ENCODE measurements at places on chromosomes 3 and 15.

GRCh38 chr15:83077491-83078230 lies 10.6 kb upstream of the BTBD1 start:
- DNase-seq: no peak

DNA sequence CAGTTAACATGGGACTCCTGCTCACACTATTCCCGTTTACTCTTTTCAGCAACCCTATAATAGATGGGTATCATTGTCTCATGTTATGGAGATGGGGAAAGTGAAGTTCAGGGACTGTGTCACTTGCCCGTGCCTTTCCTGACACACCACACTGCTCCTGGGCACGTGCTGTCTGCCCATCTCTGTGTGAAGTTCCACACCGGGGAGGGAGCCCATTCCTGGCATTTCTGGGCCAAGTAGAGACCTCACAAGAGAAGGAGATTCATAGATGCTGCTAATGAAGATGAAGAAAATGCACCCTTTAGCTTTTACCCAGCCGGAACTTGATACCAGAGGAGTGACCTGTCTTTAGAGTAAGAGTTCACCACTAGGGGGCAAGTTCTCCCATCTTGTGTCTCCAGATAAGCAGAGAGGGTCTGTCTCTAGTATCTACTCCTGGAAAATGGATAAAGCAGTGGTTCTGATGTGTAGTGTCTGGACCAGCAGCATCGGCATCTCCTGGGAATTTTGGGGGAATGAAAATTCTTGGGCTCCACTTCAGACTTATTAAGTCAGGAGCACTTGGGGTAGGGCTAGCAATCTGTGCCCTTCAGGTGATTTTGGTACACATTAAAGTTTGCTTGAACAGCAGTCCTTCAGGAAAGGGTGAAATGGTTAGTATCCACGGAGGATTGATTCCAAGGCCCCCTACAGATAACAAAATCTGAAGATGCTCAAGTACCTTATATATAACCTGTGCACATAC lies 2.0 kb upstream of the TOPBP1 start:
- no peak for DNase-seq

- no peak for DNase-seq
Observed at GRCh38 chr3:79367803-79368202, 400.0 kb downstream of the ROBO1 start.

DNA sequence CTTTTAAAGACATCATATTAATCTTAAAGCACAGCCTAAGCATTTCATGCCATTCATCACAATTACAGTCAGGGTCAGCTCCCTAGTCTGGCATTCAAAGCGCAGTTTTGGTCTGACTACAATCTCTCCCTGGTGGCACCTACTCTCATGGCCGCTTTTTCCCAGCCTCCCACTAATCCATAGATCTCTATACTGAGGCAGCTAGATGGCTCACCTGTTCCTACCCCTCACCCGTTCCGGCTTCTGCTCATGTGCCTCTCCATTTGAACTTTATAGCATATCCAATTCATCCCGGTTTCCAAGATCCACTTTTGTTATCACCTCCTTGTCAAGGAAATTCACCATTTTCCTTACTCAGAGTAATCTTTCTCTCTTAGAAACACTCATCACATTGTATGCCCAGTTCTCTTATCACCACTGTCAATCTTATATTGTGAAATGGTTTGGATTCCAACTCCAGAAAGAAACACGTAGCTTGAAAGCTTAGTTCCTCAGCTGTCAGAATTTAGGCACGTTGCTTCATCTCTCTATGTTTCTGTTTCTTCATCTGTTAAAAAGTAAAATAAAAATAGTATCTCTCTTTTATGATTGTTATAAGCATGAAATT lies 220.0 kb upstream of the UBE2E2 start:
- DNase-seq: no peak

DNA sequence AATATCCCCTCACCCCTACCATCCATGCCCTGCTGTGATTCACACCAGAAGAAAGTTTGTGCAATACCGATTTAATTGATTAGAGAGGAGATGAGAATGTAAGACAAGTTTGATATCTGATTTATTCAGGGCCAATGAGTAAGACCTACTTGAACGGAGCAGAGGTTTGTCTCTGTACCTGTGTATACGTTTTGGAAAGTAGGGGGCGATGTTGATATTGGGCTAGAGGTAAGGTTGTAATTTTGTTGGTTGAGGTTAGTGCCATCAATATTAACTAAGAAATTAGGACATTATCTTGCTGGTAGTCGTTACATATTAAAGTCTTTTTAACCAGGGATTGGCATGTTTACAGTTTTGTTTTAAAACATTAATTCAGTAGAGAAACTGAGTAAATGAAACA lies 20.5 kb downstream of the EAF2 start:
- DNase-seq: no peak

DNA sequence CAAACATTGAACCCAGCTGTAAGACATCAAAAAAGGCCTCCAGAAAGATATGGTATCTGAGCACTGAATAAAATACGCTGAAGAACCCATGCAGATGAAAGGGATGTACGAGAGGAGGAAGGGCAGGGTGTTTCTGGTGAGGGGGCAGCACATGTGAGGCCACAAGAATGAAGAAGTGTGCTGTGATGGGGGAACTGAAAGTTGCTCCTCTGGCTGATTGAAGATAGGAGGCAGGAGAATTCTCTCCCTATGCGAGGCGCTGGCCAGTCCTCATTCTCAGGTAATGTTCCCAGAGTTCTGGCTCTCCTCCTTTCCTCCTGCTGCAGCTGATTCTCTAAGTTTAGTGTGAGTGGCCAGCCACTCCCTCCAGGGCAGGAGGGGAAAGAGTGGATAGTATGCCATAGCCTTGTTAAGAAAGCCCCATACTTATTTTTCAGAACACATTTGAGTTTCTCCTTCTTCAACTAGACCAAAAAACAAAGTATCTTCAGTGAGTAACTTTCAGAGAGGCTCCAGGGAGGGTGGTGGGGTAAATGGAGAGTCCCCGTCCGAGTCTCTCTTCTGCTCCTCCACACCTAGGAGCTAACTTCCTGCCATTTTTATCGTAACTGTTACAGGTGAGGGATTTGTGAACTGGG lies 26.9 kb upstream of the MYO1E start:
- DNase-seq: no peak

DNA sequence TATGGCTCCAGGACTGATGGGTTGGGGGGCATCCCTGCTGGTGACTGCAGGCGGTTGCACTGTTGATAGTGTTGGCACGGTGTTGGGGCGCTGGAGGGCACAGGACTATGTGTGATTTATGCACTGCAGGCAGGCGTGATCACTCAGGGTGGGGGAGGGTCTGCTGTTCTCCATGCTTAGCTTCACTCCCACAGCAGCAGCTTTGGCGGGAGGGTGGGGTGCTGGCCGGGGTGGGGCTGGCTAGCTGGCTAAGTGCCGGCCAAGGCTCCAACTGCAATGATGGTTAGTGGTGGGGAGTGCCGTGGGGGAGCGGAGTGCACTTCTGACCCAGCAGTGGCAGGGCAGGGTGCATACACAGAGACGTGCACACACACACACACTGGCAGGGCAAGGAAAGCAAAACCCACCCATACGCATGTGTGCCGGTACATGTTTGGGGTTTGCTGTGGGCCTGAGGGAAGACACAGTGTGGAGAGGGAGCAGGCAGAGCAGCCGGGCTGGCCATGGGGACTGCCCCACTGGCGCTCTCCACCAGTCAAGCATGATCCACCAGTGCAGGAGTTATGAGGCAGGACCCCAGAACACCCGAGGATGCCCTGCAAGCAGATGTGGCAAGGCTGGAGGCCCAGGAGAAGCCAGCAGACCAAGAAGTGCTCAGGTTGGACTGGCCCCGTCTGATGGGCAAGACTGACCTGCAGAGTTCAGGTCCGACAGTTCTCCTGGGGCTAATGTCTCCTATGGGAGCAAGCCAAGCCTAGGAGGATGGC lies 16.5 kb upstream of the FGF7 start:
- no peak for DNase-seq

- no peak for DNase-seq
Observed at GRCh38 chr15:63020759-63021430, 21.7 kb upstream of the TPM1 start.

Data from T-helper 2 cell (primary cell).